ENCODE measurements at places on chromosomes 4 and X.

DNA sequence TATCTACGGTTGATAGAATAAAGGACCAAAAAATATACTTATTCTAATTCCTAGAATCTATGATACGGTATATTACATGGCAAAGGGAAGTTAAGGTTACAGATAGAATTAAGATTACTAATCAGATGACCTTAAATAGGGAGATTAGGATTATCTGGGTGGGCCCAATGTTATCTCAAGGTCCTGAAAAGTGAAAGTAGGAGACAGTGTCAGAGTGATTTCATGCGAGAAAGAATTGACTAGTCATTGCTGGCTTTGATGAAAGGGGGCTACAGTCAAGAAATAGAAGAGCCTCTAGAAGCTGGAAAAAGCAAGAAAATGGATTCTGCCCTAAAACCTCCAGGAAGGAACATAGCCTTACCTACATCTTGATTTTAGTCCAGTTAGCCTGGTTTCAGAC lies 176.9 kb upstream of the PPP1R2C start:
- DNase-seq: no peak

GRCh38 chrX:23276475-23276874 lies 58.2 kb upstream of the PTCHD1 start:
- no peak for DNase-seq

- no peak for DNase-seq
Observed at GRCh38 chr4:131509521-131509920, 1639.6 kb upstream of the PCDH10 start.

DNA sequence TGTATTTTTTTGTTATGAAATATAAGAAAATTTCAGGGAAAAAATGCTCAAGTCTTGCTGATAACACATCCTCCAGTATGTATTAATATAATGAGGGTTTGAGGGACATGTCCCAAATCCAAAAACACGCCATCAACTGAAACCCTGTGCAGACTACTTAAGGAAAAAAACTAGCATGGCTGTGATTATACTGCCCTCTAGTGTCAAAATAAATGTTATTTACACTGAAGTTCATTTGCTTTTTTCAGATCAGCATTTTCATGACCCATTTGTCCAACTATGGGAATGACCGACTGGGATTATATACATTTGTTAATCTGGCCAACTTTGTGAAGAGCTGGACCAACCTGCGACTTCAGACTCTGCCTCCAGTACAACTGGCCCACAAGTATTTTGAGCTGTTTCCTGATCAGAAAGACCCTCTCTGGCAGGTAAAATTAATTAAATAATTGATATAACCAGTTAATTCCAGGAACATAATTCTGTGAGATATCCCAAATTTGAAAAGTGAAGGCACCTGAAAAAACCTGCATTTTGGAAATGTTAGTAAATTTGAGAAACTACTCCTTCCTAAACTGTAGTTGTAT lies 128.5 kb downstream of the PRSS12 start:
- DNase-seq: no peak

DNA sequence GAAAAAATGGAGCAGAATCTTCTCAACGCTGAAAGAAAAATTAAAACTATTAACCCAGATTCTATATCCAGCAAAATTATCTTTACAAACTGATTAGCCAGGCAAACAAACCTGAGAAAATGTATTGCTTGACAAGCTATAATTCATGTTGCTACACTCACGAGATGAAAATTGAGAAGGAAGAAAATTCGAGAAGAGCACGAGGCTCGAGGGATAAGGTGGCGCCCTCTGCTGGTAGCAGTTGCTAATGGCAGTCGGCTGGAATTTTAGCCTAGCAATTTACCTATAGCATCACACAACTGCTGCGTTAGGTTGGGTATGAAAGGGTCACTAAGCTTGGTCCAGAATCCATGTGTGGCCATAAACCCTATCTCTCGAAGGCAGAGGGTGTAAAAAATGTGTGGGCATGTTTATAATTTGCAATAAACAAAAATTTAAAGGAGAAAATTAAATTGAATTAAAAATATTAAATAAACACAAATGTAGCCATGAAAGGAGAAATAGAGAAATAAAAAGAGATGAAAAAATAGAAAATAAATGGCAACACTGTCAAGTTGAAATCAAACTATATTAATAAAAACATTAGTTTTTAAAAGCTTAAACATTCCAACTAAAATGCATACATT lies 126.6 kb downstream of the PPP4R3C start:
- DNase-seq: peak; percentile 29

- DNase-seq: no peak
Observed at GRCh38 chr4:145960012-145960411, 21.4 kb upstream of the ZNF827 start.

- DNase-seq: no peak
Observed at GRCh38 chrX:119809185-119809666, 17.8 kb upstream of the RPL39 start.

DNA sequence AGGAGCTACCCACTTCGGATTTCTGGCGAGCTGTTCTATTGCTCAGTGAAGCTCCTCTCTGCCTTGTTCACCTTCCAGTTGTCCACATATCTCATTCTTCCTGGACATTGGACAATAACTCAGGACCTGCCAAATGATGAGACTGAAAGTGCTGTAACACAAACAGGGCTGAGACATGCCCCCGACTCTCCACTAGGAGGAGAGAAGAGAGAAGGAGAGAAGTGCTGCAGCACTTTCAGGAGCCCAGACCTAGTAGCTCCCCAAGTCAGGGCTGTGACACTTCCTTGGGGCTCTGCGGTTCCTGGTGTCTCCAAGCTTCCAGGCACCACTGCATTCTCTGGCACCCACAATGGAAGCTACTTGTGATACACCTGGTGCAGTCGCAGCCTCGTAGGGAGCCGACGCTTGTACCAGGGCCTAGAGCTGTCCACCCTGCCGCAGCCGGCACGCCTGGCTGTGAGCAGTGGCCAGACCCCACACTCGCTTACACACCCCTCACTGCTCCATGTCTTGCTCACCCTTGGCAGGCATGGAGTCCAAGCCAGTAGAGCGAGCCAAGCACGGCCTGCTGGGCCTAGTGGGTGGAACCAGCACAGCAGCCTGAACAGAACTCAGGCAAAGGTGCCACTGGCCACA lies 234.9 kb downstream of the TECRL start:
- no peak for DNase-seq
